ENCODE measurements at places on chromosomes 6 and 20. TPM values are rescaled to one million over a fixed set of nuclear protein-coding genes. Genes with fewer than 3 reads are reported as not detected.
A peak's percentile ranks its signal among the peaks of the same experiment; 100 is the strongest.

HDGFL1 gene
- total RNA-seq: not detected

TREML4 gene
- not detected for total RNA-seq

SEMG1 gene
- total RNA-seq: not detected

GRCh38 chr6:121105461-121105860 lies 228.8 kb downstream of the TBC1D32 start:
- H3K36me3 ChIP-seq: peaks cover 21% of the 10 kb centered on the region
- no peaks in the 10 kb centered on the region for H3K27me3 ChIP-seq
- no peaks in the 10 kb centered on the region for H3K4me1 ChIP-seq

GRCh38 chr6:160132776-160133338 lies 11.2 kb downstream of the SLC22A1 start:
- DNase-seq: no peak
- no peaks in the 10 kb centered on the region for H3K27me3 ChIP-seq
- no peak overlapping the region for H3K4me3 ChIP-seq
- peaks cover 4% of the 10 kb centered on the region for H3K4me1 ChIP-seq

GRCh38 chr20:53878262-53879047 lies 191.9 kb downstream of the BCAS1 start:
- no peaks in the 10 kb centered on the region for H3K27me3 ChIP-seq
- no peak overlapping the region for H3K4me3 ChIP-seq
- peaks cover 16% of the 10 kb centered on the region for H3K4me1 ChIP-seq
- no peaks in the 10 kb centered on the region for H3K36me3 ChIP-seq
- no peak for DNase-seq

DNA sequence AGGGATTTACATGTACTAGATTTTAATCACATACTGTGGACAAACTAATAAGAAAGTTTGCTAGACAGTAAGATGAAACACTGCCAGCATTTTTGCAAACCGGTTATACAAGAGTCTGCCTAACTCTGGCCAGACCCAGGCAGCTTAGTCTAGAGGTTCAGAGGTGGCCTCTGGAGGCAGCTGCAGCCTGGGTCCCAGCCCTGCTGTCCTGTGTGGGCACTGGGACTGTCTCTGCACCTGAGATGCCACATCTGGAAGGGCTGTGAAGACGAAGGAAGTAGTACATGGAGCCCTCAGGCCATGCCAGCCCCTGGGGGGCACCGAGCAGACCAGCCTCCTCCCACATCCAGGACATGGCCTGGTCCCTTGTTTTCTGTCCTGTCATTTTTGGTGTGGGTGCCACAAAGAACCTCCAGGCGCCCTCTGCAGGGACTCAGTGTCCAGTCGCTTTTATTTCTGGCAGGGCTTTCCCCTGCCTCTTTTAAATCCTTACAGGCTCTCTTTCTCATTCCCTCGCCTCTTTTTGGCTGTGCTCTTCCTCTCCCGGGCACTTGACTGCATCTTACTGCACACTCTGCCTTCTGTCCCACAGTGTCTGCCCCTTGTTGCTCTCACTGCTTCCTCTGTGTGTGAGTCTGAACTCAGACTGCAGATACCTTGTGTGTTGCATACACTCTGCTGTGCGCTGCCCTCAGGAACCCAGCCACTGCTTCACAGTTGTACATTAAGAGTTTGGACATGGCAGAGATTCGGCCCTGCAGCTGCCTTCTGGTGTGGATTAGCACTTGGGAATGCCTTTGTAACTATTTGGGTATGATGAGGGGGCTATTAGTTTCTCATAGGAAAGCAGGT lies 216.7 kb downstream of the ZDHHC14 start:
- no peak overlapping the region for H3K27ac ChIP-seq
- H3K4me3 ChIP-seq: no peak overlapping the region
- H3K27me3 ChIP-seq: no peaks in the 10 kb centered on the region
- H3K36me3 ChIP-seq: no peaks in the 10 kb centered on the region

GRCh38 chr20:43911066-43911465 lies 3.6 kb upstream of the TOX2 start:
- no peak overlapping the region for H3K27ac ChIP-seq
- H3K4me1 ChIP-seq: peaks cover 23% of the 10 kb centered on the region
- peak; percentile 43 for DNase-seq

- no peak overlapping the region for H3K4me3 ChIP-seq
- DNase-seq: no peak
- no peaks in the 10 kb centered on the region for H3K4me1 ChIP-seq
- H3K36me3 ChIP-seq: no peaks in the 10 kb centered on the region
Measured at GRCh38 chr6:33929575-33930288, 125.9 kb upstream of the MLN start.

GRCh38 chr20:46455729-46456128 lies 49.3 kb upstream of the ELMO2 start:
- H3K27ac ChIP-seq: no peak overlapping the region
- DNase-seq: no peak
- H3K4me1 ChIP-seq: peaks cover 8% of the 10 kb centered on the region

DNA sequence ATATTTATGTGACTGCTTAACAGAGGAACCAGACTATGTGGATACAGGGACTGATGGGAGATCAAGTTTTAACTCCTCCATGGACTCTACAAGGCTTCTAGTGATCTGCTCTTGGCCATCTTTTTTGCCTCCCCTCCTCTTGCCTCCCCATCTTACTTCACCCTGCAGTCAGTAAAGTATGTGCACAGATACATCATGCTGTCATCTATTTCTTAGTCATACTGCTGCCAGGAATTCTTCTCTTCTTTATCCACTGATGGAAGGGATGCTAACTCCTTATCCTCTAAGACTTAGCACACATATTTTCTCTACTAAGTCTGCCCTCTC lies 27.6 kb upstream of the FAM83C start:
- DNase-seq: no peak
- peaks cover 3% of the 10 kb centered on the region for H3K36me3 ChIP-seq
- no peak overlapping the region for H3K4me3 ChIP-seq
- no peak overlapping the region for H3K27ac ChIP-seq

- H3K27me3 ChIP-seq: peaks cover 2% of the 10 kb centered on the region
- H3K27ac ChIP-seq: no peak overlapping the region
- H3K4me1 ChIP-seq: no peaks in the 10 kb centered on the region
- DNase-seq: no peak
Measured at GRCh38 chr6:169976301-169977081, 225.1 kb downstream of the ERMARD start.

DNA sequence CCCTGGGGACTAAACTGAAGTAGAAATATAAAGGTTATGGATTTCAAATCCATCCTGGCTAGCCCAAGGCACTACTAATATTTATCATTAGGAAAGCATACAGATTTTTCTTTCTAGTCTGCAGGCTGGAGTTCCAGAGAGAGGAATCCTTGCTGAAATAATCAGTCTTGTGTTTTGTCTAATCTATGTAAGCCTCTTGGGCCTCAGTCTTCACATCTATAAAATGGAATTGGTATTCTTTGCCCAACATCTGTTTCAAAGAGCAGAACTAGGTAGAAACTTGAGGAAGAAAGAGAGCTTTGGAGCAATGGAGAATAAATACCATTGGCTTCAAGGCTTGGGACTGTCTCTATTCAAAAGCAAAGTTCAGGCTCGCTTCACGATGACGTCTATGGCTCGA lies 212.0 kb downstream of the ZMYND8 start:
- no peak for DNase-seq
- H3K27ac ChIP-seq: no peak overlapping the region
- H3K4me1 ChIP-seq: no peaks in the 10 kb centered on the region
- no peaks in the 10 kb centered on the region for H3K27me3 ChIP-seq
- no peaks in the 10 kb centered on the region for H3K36me3 ChIP-seq

GRCh38 chr20:33830371-33830770 lies 19.2 kb downstream of the CHMP4B start:
- no peak overlapping the region for H3K27ac ChIP-seq
- DNase-seq: no peak
- H3K36me3 ChIP-seq: peaks cover 15% of the 10 kb centered on the region
- H3K4me1 ChIP-seq: peaks cover 49% of the 10 kb centered on the region
- no peak overlapping the region for H3K4me3 ChIP-seq

DNA sequence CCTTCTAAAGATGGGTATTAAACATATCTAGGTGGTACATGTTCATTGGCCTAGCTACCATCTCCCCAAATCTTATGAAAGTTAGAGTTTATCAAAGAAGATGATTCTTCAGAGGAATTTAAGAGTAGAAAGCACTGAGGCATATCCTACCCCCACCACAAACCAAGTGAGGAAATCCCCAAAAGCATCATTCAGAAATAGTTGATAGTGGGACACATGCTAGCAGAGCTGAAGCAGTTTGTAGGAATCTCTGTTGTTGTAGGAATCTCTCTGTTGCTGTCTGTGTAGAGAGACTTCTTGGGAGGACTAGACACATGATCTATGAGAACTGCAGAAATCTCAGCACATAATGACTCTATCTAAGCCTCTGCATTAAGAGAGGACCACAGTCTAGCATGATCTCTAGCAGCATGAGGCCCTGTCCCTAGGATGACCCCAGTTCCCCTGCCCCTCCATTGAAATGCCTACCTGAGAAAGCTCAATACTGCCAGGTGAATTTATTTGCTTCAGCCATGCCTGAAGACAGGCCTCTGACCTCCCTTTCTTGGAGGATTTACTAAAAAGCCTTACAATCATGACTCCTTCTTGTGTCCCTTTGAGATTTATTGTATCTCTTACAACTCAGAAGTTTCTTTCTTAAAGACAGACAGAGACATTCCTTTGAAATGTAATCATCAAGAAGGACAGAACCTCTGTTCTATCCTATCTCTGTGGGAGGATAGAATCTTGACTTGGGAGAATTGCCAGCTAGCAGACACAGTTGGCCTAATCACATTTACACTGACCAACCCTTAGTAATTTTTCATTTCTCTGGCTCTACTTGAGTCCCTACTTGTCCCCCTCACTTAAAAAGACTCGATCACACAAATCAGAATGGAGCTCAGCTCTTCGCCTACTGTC lies 582.4 kb downstream of the PHF3 start:
- no peak for DNase-seq
- H3K27ac ChIP-seq: no peak overlapping the region
- H3K4me1 ChIP-seq: no peaks in the 10 kb centered on the region
- H3K4me3 ChIP-seq: no peak overlapping the region
- H3K27me3 ChIP-seq: no peaks in the 10 kb centered on the region

GRCh38 chr6:75943381-75943780 lies 129.1 kb downstream of the IMPG1 start:
- no peak overlapping the region for H3K27ac ChIP-seq
- no peaks in the 10 kb centered on the region for H3K4me1 ChIP-seq
- H3K4me3 ChIP-seq: no peak overlapping the region
- no peaks in the 10 kb centered on the region for H3K36me3 ChIP-seq
- peaks cover 22% of the 10 kb centered on the region for H3K27me3 ChIP-seq
